Pericardium fibroblast (primary cell): ENCODE measurements at places on chromosomes 12 and 14. TPM values are rescaled to one million over a fixed set of nuclear protein-coding genes. Genes with fewer than 3 reads are reported as not detected.

Gene RTL1
- not detected in 2 replicates for total RNA-seq

Gene SELPLG
- 2.6 and 2.9 TPM in 2 replicates for total RNA-seq

Gene KRT80
- total RNA-seq, result 0.09 and 0.35 TPM in 2 replicates

Gene PTCSC3
- total RNA-seq, result not detected in 2 replicates

Gene EPYC
- total RNA-seq, result not detected in 2 replicates

Gene C12orf76
- 6.8 and 14.1 TPM in 2 replicates for total RNA-seq

Gene ZNF891
- total RNA-seq, result 0.23 and 0.60 TPM in 2 replicates

Gene ZNF10
- 3.7 and 4.3 TPM in 2 replicates for total RNA-seq

Gene GLS2
- not detected in 2 replicates for total RNA-seq

Gene ACSM4
- total RNA-seq, result not detected in 2 replicates

Gene IFNG-AS1
- total RNA-seq, result not detected in 2 replicates

Gene OTOGL
- total RNA-seq, result 0.34 and 2.6 TPM in 2 replicates

Gene ACVRL1
- total RNA-seq, result 79.6 and 125 TPM in 2 replicates

Gene ITGA7
- 15.5 and 18.5 TPM in 2 replicates for total RNA-seq

Gene INHBC
- 0.09 TPM in 1 of 2 replicates, not detected in the other for total RNA-seq

Gene PDE6H
- total RNA-seq, result not detected in 2 replicates

Gene KRT78
- total RNA-seq, result not detected in 2 replicates

Gene NFATC4
- total RNA-seq, result 59.5 and 83.0 TPM in 2 replicates

Gene ATP2B1
- total RNA-seq, result 33.7 and 58.8 TPM in 2 replicates

Gene CHGA
- total RNA-seq, result not detected in 2 replicates

Gene PRIM1
- total RNA-seq, result 2.5 and 3.4 TPM in 2 replicates

Gene PAPLN
- total RNA-seq, result 22.0 and 25.0 TPM in 2 replicates

Gene MEG3
- total RNA-seq, result 117 and 133 TPM in 2 replicates

Gene CCDC197
- total RNA-seq, result not detected in 2 replicates

Gene RNASE4
- total RNA-seq, result 56.5 and 57.9 TPM in 2 replicates

Gene ARHGAP9
- 0.23 TPM in 1 of 2 replicates, not detected in the other for total RNA-seq

Gene CCDC38
- not detected in 2 replicates for total RNA-seq

Gene SRSF9
- 56.5 and 77.6 TPM in 2 replicates for total RNA-seq

Gene FZD10
- 0.17 TPM in 1 of 2 replicates, not detected in the other for total RNA-seq

Gene GLI1
- total RNA-seq, result 0.68 and 1.3 TPM in 2 replicates

Gene SERPINA1
- 0.47 TPM in 1 of 2 replicates, not detected in the other for total RNA-seq

Gene PLEKHG7
- total RNA-seq, result not detected in 2 replicates

Gene KCNA5
- total RNA-seq, result not detected in 2 replicates

Gene KCNA1
- total RNA-seq, result not detected in 2 replicates

Gene HAL
- not detected in 2 replicates for total RNA-seq

Gene CALCOCO1
- 119 and 132 TPM in 2 replicates for total RNA-seq

Gene DPPA3
- not detected in 2 replicates for total RNA-seq
